NCI-H2107 (cell line): ENCODE measurements at places on chromosomes 12 and 14.

DNA sequence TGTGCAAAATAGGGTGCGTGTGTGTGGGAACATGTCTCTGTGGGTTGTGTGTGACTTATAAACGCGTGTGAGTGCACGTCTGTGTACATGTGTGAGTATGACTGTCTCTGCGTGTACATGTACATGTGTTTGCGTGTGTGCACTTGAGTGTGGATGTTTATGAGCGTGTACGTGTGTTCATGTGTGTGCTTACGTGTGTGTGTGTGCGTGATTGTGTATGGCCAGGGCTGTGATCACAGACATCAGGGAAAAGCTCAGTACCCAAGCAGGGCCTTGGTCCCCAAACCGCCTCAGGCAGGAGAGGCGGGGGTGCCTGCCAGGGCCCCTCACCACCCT is 326.3 kb upstream of the DIO3 start:
- no peak for DNase-seq

DNA sequence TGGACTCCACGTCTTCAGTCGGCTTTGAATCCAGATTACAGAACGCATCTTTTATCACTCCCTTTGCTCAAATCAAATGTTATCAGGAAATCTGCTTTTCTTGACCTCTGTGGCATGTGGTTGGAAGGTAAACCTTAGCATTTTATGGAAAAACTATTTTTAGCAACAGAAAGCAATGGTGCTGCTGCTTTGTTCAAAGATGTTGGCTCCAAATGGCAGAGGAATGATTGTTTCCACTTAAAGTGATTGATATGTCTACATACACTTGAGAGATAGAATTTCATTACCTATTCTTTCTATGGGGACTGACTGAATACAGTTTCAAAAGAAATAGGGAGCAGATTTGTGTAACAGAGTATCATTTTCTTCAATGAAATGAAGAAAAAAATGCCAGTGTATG is 761.2 kb downstream of the NOVA1 start:
- DNase-seq = no peak

GRCh38 chr12:80226576-80226975 is 127.2 kb downstream of the OTOGL start:
- no peak for DNase-seq

DNA sequence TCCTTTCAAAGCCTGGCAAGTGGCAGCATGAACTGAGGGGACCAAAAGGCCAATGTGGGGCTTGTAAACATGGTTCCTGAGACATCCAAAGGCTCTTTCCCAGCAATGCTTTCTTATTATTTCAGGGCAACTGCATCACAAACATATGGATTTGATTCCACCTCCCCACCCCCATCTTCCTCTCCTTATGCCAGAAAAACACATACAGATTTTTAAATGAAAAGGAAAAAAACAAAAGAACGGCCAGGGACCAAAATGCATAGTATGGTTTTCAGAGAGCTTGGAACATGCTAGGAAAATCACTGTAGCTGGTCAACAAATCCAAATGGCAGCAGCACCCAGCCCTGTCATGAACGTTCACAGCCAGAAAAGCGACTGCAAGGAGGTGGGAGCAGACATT is 167.6 kb downstream of the ANO2 start:
- DNase-seq = no peak

- DNase-seq = no peak
Observed at GRCh38 chr12:57514720-57515407, 5.5 kb downstream of the DDIT3 start.

DNA sequence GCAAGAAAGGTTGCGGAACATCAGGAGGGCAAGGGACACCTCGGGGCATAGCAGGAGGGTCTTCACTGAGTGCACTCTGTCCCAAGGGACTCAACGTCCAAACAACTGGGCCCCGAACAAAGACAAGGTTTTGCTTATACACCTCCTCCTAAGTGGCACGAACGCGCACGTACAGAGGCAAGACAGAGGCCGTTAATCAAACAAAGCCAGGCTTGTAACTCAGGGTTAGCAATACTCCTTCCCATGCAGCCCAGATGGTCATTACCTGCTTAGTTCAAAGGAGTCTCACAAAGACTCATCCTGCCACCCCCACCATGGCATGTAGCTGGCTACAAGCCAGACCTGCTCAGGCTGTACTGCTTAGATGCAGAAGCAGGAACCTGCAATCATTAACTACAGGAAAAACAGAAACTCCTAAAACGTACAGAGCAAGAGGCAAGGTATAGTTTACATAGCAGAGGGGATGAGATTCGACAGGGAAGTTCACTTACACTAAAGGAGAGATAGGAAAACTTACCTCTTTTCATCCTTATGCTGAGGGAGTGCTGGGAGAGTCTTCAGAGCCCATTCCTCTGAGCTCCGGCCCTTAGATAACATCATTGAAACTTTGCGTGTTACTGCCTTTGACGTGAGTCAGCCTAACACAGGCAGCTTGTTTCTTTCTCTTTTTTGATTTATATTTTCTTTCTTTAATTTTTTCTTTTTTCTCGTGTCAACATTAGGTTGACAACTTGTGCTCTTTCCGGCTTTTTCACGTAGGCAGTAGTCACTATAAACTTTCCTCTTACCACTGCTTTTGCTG is 1319.1 kb downstream of the TMEM121 start:
- DNase-seq = peak; percentile 63

DNA sequence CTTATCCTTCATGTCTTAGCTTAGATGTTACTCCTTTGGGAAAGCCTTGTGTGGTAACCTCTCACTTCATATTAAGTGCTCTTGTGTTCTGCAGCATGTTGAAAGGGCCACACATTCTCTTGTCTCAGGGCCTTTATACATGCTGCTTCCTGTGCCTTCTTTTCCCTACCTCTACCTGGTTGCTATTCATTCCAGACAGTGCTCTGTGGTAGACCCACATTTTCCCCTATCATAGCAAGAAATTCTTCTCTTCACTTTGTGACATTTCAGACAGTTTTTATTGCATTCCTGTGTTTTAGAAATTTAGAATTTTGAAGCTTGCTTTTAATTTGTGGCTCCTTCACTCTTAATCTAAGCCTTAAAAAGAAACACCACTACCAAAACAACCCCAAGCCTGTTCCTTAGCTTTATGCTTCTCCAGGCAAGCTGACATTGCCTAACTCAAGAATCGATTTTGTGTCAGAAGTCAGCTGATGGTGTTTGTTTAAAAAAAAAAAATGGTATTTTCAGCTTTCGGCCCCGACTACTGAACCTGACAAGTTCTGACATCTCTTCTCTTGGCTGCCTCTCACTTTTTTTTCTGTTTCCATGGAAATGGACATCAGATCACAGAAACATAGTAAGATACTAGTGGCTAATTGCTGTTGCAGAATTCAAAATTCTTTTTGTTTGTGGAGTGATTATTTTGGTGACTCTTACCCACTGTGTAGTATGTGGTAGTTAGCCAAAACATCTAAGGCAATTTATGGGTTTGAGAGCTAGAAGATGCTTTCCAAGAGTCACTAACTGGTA is 156.3 kb downstream of the NUBPL start:
- no peak for DNase-seq

GRCh38 chr12:131421509-131422186 is 289.2 kb upstream of the SFSWAP start:
- DNase-seq = no peak
